ENCODE measurements at places on chromosomes 12 and 14. TPM values are rescaled to one million over a fixed set of nuclear protein-coding genes. Genes with fewer than 3 reads are reported as not detected.

DNA sequence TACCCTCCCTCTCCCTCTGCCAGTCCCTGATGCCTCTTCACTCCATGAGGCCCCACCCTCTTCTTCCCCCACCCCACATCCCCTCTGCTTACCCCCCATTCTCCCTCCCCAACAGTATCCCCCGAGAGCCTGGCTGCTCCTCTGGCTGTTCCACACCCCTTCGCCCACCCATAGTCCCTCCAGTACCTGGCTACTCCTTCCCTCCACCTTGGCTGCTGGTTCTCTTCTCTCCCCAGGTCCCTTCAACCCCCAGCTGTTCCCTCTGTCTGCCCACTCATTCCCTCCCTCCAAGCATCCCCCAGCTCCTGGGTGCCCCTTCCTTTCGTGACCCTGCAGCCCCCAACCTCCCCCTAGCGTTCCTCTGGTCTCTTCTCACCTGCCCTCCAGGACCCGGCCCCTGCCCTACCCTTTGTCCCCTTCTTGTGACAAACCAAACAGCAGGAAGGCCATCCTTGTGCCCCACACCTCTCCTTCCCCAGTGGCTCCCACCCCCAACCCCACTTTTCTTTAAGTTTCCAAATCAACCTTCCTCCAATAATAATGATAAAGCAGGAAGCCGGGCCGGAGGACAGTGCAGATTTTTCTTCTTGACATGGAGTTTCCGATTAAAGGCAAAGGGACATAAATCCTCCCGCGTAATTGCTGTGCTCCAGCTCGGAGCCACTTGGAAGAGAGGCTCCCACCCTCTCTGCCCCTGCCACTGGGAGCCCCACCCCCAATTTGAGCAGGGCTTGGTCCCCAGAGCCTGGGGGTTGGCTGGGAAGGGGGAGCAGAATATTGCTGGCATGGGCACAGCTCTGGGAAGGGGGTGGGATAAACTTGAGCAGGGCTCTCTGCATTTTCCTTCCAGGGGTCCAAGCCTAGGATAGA is 40.0 kb downstream of the SMUG1 start:
- DNase-seq, result no peak
- no peak overlapping the region for H3K27ac ChIP-seq
- peaks cover 14% of the 10 kb centered on the region for H3K4me1 ChIP-seq
- H3K27me3 ChIP-seq, result no peaks in the 10 kb centered on the region

DNA sequence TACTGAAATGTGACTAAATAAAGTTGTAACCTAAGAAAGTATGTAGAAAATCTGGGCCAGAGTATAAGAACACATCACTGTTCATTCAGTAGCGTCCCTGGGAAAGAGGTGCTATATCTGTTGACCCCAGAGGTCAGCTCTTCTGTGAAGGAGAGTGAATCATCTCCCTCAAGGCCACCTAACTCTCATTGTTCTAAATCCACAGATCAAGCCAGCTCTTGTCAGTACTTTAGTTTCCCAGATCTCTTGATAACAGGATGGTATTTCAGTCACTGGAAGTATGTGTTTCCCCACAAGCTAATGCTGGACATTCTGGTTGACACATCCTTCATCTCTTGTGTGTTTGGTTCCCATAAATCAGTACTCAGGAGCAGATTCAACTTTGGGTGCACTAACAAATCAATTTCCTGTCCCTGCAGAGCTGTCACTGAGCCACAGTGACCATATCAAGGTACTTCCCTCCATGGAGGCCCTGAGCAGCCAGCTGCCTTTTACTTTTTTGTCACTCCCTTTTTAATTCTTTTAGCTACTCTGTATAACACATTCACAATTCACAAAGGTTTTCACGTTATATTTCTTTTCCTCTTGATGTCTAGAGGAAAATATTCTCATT is 7.8 kb downstream of the KRT1 start:
- H3K36me3 ChIP-seq, result no peaks in the 10 kb centered on the region
- no peak overlapping the region for H3K27ac ChIP-seq
- peaks cover 43% of the 10 kb centered on the region for H3K27me3 ChIP-seq
- H3K4me3 ChIP-seq, result no peak overlapping the region

GRCh38 chr12:8890313-8891085 is 23.8 kb upstream of the PHC1 start:
- DNase-seq, result peak; percentile 60
- no peaks in the 10 kb centered on the region for H3K27me3 ChIP-seq
- H3K36me3 ChIP-seq, result no peaks in the 10 kb centered on the region
- H3K27ac ChIP-seq, result no peak overlapping the region

- H3K27me3 ChIP-seq, result no peaks in the 10 kb centered on the region
- no peak overlapping the region for H3K27ac ChIP-seq
- DNase-seq, result peak; percentile 4
- H3K36me3 ChIP-seq, result no peaks in the 10 kb centered on the region
- H3K4me1 ChIP-seq, result no peaks in the 10 kb centered on the region
These were observed 396.7 kb upstream of the OR4E1 start for GRCh38 chr14:22070119-22070982.

- peak overlapping the region; percentile 44 for H3K4me3 ChIP-seq
- peak overlapping the region; percentile 99 for H3K27ac ChIP-seq
- H3K4me1 ChIP-seq, result peaks cover 52% of the 10 kb centered on the region
- peak; percentile 99 for DNase-seq
- H3K36me3 ChIP-seq, result no peaks in the 10 kb centered on the region
These were observed 17.0 kb downstream of the ANO6 start for GRCh38 chr12:45232756-45233372.

DNA sequence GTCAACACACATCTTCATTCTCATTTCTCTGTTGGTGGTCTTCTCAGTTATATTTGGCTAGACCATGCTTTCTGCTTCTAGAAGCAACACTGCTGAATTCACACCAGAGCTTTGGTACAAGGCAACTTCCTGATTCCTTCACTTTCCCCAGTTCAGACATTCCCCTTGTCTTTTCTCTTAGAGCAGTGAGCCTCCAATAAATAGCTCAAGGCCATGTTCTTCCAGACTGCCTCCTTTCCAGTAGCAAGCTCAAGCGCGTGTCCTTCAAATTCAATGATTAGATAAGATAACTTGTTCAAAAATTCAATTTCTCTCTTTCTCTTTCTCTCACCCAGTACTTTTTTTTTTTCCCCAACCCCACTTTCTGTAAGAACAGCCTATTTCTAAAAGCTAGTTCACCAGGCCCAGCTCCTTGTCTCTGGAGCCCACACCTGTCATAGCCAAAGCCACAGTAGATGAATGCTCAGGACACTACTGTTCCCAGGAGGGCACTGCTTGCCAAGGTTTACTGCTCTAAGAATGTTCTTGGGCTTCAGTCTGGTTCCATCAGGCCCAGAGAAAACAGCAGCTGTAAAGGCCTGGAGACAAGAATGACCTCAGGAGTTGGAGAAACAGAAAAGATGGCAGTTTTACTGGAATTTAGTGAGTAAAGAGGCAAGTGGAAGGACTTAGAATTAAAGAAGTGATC is 17.7 kb downstream of the TBK1 start:
- no peaks in the 10 kb centered on the region for H3K27me3 ChIP-seq
- no peak overlapping the region for H3K27ac ChIP-seq
- DNase-seq, result no peak
- H3K4me3 ChIP-seq, result no peak overlapping the region
- peaks cover 51% of the 10 kb centered on the region for H3K36me3 ChIP-seq

- no peak overlapping the region for H3K27ac ChIP-seq
- H3K4me1 ChIP-seq, result no peaks in the 10 kb centered on the region
- no peaks in the 10 kb centered on the region for H3K27me3 ChIP-seq
- H3K36me3 ChIP-seq, result peaks cover 9% of the 10 kb centered on the region
These were observed 19.8 kb downstream of the ZFYVE21 start for GRCh38 chr14:103735439-103735814.

DNA sequence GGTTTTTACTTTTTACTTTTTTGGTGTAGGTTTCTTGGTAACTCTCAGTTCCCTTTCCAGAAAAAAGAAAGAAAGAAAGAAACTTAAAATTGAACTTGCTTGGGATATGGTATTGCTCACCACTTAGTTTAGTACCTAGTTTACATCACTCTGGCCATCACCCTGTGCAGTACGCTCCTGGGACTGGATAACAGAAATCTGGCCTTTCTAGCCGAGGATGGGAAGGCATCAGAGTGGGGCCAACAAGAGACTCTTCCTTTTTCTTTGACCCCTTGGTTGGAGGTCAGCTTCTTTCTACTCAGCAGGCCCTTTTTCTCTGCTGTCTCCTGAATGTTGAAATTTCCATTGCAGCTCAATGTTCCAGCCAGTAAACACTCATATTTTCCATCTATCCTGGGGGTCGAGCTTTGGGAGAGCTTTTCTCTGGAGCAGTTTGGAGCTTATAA is 156.6 kb downstream of the TGFB3 start:
- H3K27me3 ChIP-seq, result no peaks in the 10 kb centered on the region
- peak; percentile 9 for DNase-seq
- no peak overlapping the region for H3K27ac ChIP-seq
- H3K36me3 ChIP-seq, result no peaks in the 10 kb centered on the region
- peaks cover 40% of the 10 kb centered on the region for H3K4me1 ChIP-seq
- no peak overlapping the region for H3K4me3 ChIP-seq

GRCh38 chr12:31518680-31519227 is 72.2 kb downstream of the DENND5B start:
- peak overlapping the region; percentile 42 for H3K4me3 ChIP-seq
- peaks cover 39% of the 10 kb centered on the region for H3K4me1 ChIP-seq
- DNase-seq, result peak; percentile 99
- H3K36me3 ChIP-seq, result no peaks in the 10 kb centered on the region

DNA sequence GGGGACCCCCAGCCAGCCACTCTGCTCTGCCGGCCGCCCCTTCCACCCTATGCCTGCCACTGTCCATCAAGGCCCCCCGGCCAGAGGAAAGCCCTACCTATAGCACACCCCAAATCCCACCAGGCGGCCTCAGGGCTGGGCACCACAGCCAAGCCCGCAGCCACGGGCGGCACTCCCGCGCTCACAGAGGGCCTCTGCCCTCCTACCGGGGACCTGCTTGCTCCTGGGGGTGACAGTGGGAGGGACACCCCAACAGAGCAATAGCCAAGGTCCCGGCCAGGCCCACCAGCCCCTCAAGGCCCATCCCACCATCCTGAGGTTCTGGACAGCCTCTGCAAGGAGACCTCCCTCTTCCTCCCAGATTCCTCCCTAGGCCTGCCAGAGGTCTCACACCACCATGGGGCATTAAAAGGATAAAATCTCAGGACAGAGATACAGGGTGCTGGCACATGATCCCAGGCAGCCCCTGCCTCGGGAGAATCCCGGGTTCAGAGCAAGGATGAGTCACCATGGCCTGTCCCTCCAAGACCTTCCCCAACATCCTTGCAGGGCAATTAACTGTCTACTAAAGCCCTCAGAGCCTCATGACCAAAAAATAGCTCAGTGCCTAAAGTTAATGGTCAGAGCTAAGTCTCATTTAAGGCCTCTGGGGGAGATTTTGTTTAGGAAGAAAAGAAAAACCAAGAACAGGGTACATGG is 17.1 kb downstream of the CCDC85C start:
- no peak overlapping the region for H3K4me3 ChIP-seq
- no peak for DNase-seq
- H3K36me3 ChIP-seq, result no peaks in the 10 kb centered on the region
- H3K27me3 ChIP-seq, result no peaks in the 10 kb centered on the region

GRCh38 chr12:96210376-96211055 is 16.3 kb downstream of the ELK3 start:
- no peaks in the 10 kb centered on the region for H3K27me3 ChIP-seq
- peaks cover 35% of the 10 kb centered on the region for H3K4me1 ChIP-seq
- no peak for DNase-seq
- no peaks in the 10 kb centered on the region for H3K36me3 ChIP-seq
- H3K4me3 ChIP-seq, result no peak overlapping the region

GRCh38 chr14:55482936-55483605 is 42.7 kb upstream of the TBPL2 start:
- no peaks in the 10 kb centered on the region for H3K36me3 ChIP-seq
- no peak overlapping the region for H3K4me3 ChIP-seq
- no peak overlapping the region for H3K27ac ChIP-seq
- no peaks in the 10 kb centered on the region for H3K4me1 ChIP-seq
- DNase-seq, result peak; percentile 6

DNA sequence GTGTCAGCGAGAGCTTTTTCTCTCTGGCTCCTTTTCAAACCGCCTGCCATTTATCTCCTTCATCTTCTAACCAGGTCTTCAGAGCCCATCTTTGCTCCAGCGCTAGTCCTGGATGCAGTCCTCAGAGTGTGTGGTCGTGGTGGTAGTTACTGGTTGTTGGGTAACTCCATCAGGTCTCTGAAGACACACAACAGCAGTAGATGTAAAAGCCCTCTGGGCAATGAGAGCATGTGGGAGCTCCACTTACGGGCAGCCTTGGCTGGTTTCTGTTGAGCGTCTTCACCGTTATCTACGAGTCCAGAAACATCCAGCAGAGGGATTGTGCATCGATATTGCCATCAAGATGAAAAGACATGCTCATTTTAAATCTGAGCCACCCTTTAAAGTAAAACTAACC is 61.2 kb downstream of the FBXL14 start:
- no peaks in the 10 kb centered on the region for H3K27me3 ChIP-seq
- no peaks in the 10 kb centered on the region for H3K36me3 ChIP-seq
- H3K27ac ChIP-seq, result peak overlapping the region; percentile 52
- peak; percentile 64 for DNase-seq

GRCh38 chr12:121943926-121944325 is 25.5 kb downstream of the CFAP251 start:
- no peak for DNase-seq
- no peak overlapping the region for H3K27ac ChIP-seq
- H3K4me1 ChIP-seq, result no peaks in the 10 kb centered on the region
- no peak overlapping the region for H3K4me3 ChIP-seq

- H3K4me1 ChIP-seq, result peaks cover 10% of the 10 kb centered on the region
- H3K27ac ChIP-seq, result peak overlapping the region; percentile 46
- no peaks in the 10 kb centered on the region for H3K27me3 ChIP-seq
- H3K36me3 ChIP-seq, result peaks cover 23% of the 10 kb centered on the region
- DNase-seq, result peak; percentile 68
These were observed 532 bp downstream of the FKBP11 start for GRCh38 chr12:48924617-48925303.

Gene GPRC5D
- not detected for total RNA-seq

Gene IRAK4
- total RNA-seq, result 24.0 TPM

Gene KRT83
- not detected for total RNA-seq

Gene STAT6
- total RNA-seq, result 103 TPM

Gene TBC1D30
- not detected for total RNA-seq

Gene ADAM20
- under 0.01 TPM for total RNA-seq
